Heart right ventricle (tissue), 16 donors: ENCODE measurements at places on chromosomes 16 and 17. TPM values are rescaled to one million over a fixed set of nuclear protein-coding genes. Genes with fewer than 3 reads are reported as not detected.

Gene SYNRG
- polyA plus RNA-seq, result 5.6 TPM

Gene KRTAP4-6
- not detected for polyA plus RNA-seq

Gene TM4SF5
- polyA plus RNA-seq, result not detected

Gene EVPLL
- 0.03 TPM for polyA plus RNA-seq

Gene LGALS9B
- not detected for polyA plus RNA-seq

Gene NOG
- polyA plus RNA-seq, result 0.25 TPM

Gene DPEP2
- polyA plus RNA-seq, result 1.5 TPM

Gene SCIMP
- polyA plus RNA-seq, result 1.0 TPM

Gene SPATA32
- not detected for polyA plus RNA-seq

Gene SLC12A3
- polyA plus RNA-seq, result not detected

Gene TEKT1
- polyA plus RNA-seq, result not detected

Gene ST6GALNAC2
- 1.5 TPM for polyA plus RNA-seq

Gene KDM6B
- 5.2 TPM for polyA plus RNA-seq

Gene BCO1
- not detected for polyA plus RNA-seq

Gene C17orf50
- polyA plus RNA-seq, result not detected

Gene PRPSAP1
- polyA plus RNA-seq, result 26.4 TPM

Gene HOXB8
- polyA plus RNA-seq, result not detected

Gene MYL11
- polyA plus RNA-seq, result 3.7 TPM

Gene SMCR8
- 2.1 TPM for polyA plus RNA-seq

Gene KRT15
- polyA plus RNA-seq, result not detected

Gene GGT6
- 0.15 TPM for polyA plus RNA-seq

Gene TNRC6C
- 16.1 TPM for polyA plus RNA-seq

Gene ASPSCR1
- 115 TPM for polyA plus RNA-seq

Gene CTRB1
- polyA plus RNA-seq, result not detected

Gene GSG1L
- polyA plus RNA-seq, result not detected

Gene UBFD1
- polyA plus RNA-seq, result 20.6 TPM

Gene KRTAP4-12
- polyA plus RNA-seq, result not detected

Gene NEUROD2
- not detected for polyA plus RNA-seq
